ENCODE measurements at places on chromosomes 5 and 9.

DNA sequence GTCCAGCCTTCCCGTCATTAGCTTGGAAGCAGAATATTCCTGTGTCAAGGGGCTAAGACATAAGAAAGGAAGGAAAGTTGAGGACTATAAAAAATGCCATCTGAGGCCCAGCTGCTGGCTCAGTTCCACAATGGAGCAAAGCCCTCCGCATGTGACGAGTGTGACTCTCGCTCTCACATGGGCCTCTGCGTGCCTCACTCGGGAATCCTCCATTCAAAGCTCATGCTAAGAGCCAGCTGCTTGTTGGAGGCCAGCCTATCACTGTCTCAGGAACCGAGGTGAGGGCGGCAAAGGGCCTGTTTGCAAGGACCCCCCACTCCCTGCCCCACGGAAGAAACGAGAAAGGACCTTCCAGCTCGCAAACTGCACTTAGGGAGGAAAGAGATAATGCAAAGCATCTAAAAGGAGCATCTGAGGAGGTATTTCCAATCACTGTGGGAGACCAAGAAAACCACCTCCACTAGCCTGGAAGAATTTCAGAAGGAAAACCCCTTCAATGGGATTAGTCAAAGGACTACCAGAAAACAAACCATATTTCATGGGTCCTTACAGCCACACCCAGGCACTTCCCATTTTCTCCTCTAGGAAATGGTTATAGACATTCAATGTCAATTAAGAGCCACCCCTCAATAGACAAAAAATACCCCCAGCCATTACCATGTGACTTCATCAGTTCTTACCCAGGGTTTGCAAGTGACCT, 95.3 kb downstream of the PRRT1B start:
- DNase-seq: no peak

DNA sequence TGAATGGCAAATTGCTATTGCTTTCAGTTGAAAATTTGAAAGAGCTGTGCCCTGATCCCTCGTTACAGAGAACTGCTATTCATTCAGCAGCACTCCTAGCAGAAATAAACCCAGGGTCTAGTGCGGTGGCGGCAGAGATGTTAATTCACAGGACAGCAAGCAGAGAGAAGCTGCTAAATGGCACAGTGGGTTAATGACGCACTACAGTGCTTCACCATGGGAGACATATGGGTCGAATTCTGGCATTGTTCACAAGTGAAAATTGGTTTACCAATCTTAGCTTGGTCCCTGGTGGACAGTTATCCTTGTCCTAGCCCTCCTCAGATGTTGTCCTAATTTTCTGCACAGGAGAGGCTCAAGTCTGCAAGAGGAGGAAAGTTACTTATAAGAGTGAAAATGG, 807.4 kb downstream of the TLE1 start:
- no peak for DNase-seq

- DNase-seq: no peak
These were observed 35.5 kb upstream of the GLRX start for GRCh38 chr5:95858023-95858461.

- DNase-seq: peak; percentile 24
These were observed 34.2 kb downstream of the PRKACG start for GRCh38 chr9:68979538-68980314.

DNA sequence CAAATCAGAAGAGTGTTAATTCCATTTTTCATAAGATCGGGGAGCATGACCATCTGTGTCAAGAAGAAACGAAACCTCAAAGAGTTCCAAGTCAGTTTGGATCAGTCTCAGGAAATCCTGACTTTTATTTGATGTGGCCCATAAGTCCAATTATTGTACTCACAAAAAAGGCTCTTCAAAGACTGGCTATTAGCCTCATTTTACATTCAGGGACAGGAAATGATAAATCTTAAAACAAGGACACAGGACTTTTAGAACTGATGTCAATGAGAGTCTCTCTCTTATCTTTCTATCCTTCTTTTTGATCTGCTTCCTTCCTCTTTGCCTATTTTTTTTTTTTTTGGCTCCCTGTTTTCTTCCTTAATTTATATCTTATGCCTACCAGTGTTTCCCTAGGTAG, 43.7 kb upstream of the SHOC1 start:
- no peak for DNase-seq

- no peak for DNase-seq
These were observed 84.0 kb upstream of the SLC25A48 start for GRCh38 chr5:135750506-135750905.

Data from stimulated activated naive CD8-positive, alpha-beta T cell treated with anti-CD3 and anti-CD28 coated beads, Interleukin-15, Interleukin-2, amounts not matched to agents 100 U/mL and 50 U/mL, for 24 hours (primary cell).